ENCODE measurements at places on chromosomes 6 and 20. TPM values are rescaled to one million over a fixed set of nuclear protein-coding genes. Genes with fewer than 3 reads are reported as not detected.
A peak's percentile ranks its signal among the peaks of the same experiment; 100 is the strongest.

DNA sequence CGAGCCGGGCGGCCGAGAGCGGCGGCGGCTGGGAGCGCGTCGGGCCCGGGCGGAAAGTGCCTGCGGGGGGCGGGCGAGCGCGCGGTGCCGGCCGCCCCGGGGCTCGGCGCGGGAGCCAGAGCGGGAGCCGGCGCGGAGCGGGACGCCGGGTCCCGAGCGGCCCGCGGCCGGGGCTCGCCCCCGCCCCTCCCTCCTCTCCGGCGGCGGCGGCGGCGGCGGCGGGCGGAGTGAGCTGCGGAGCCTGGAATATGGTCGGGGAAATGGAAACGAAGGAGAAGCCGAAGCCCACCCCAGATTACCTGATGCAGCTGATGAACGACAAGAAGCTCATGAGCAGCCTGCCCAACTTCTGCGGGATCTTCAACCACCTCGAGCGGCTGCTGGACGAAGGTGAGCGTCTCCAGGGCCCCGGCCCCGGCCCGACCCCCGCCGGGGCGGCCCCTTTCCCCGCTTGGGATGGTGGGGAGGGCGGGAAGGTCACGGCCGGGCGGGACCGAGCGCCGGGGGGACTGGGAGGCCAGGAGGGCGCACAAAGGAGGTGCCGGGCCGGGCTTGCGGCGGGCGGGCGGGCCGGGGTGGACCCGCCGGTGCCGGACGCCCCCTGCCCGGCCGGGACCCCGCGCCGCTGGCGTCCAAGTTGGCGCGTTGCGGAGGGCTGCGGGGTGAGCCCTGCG, 565 bp downstream of the QKI start:
- peaks cover 34% of the 10 kb centered on the region for H3K4me1 ChIP-seq
- peak overlapping the region; percentile 79 for H3K4me3 ChIP-seq
- H3K36me3 ChIP-seq, result peaks cover 4% of the 10 kb centered on the region
- H3K27ac ChIP-seq, result peak overlapping the region; percentile 84
- no peaks in the 10 kb centered on the region for H3K27me3 ChIP-seq

GRCh38 chr6:165515963-165516624, 146.9 kb downstream of the PDE10A start:
- no peak overlapping the region for H3K4me3 ChIP-seq
- H3K4me1 ChIP-seq, result no peaks in the 10 kb centered on the region
- no peak overlapping the region for H3K27ac ChIP-seq

GRCh38 chr6:35072051-35072697, 69.0 kb downstream of the TCP11 start:
- H3K4me1 ChIP-seq, result no peaks in the 10 kb centered on the region
- H3K4me3 ChIP-seq, result no peak overlapping the region
- H3K27me3 ChIP-seq, result no peaks in the 10 kb centered on the region
- H3K27ac ChIP-seq, result no peak overlapping the region
- peaks cover 2% of the 10 kb centered on the region for H3K36me3 ChIP-seq

GRCh38 chr6:149696901-149697300, 21.0 kb downstream of the LATS1 start:
- peaks cover 10% of the 10 kb centered on the region for H3K36me3 ChIP-seq
- H3K27me3 ChIP-seq, result no peaks in the 10 kb centered on the region
- H3K4me1 ChIP-seq, result peaks cover 11% of the 10 kb centered on the region
- no peak overlapping the region for H3K27ac ChIP-seq

DNA sequence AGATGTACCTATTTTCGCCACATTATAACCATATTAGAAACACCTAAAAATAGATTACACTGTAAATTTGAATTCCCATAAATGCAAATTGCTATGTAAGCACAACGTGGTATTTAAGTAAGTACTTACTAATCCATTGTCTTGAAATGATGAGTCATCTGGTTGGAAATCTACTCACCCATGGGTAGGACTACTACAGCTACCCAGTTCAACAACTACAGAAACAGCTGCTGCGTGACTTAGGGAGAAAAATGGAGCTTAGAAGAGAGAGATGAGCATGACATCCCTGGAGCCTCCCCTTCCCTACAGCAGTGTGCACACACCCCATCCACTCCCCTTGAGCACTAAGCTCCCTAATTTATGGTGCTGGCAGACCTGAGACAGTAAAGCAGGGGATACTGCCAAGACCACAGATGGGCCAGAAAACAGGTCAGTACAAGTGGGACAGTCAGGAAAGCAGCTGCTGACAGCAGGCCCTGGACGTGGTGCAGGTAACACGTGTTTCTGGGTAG, 26.9 kb downstream of the RRAGD start:
- no peak for DNase-seq
- H3K4me3 ChIP-seq, result no peak overlapping the region
- peaks cover 7% of the 10 kb centered on the region for H3K4me1 ChIP-seq
- peaks cover 8% of the 10 kb centered on the region for H3K36me3 ChIP-seq
- H3K27me3 ChIP-seq, result no peaks in the 10 kb centered on the region
- no peak overlapping the region for H3K27ac ChIP-seq

DNA sequence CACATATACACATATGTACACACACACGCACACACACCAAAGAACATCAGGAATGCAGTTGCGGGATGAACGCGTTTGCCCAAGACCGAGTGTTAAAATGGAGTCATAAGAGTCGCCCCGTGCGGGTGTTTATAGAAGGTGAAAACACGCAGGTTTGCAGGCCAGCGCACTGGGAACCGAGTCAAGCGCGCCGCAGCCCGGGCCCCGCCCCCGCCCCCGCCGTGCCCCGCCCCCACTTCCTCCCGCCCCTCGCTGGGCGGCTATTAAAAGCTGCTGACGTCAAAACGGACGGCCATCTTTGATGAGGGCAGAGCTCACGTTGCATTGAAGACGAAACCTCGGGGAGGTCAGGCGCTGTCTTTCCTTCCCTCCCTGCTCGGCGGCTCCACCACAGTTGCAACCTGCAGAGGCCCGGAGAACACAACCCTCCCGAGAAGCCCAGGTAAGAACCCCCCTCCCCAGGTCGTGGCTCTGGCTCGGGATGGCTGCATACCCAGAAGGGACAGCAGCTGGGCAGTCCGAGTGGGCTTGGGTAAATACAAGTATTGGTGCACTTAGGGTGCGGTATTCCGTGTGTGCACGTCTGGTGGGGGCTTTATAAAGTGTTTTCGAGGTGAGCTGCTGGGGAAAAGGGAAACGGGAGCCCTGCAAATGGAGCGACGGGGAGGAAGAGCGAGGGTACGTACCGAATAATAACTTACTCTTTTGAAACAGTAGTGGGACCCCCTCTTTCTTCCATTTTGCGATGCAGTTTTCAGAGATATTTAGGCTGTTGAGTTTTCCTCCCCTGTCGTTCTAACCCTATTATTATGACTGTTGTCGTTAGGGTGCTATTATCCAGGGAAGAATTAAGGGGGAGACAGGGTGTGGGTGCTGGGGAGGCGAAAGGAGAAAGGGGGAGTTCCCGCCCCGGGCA, at the start of gene SNAP25:
Gene SNAP25, plus strand, starts transcription at position 295 of the 916 bp plus-strand sequence. CDS start 56,662 bp downstream, outside the sequence.
- DNase-seq, result peak; percentile 52
- H3K4me3 ChIP-seq, result peak within 1 kb of the TSS; percentile 56
- peaks cover 3% of the 10 kb centered on the region for H3K36me3 ChIP-seq
- H3K27ac ChIP-seq, result no peak within 1 kb of the TSS
- peaks cover 13% of the 10 kb centered on the region for H3K4me1 ChIP-seq

DNA sequence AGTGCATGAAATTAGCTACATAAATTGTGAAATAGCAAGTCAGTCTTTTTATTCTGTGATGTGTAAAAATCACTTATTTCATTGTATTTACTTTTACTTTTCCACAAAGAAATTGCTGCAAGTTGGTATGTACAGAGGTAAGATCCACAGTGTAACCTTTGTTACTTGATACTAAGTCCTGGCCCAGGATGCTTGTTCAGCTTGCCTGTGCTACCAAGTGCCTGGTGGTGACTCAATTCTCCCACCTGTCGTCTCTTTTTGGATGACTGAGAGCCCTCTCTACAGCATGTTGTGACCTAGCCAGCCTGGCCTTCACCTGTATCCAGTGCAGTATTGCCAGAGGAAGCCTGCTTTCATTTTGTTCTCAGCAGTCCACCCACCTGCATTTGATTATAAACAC, 54.9 kb downstream of the ANKRD6 start:
- no peak overlapping the region for H3K4me3 ChIP-seq
- no peak overlapping the region for H3K27ac ChIP-seq
- DNase-seq, result no peak
- H3K4me1 ChIP-seq, result no peaks in the 10 kb centered on the region

DNA sequence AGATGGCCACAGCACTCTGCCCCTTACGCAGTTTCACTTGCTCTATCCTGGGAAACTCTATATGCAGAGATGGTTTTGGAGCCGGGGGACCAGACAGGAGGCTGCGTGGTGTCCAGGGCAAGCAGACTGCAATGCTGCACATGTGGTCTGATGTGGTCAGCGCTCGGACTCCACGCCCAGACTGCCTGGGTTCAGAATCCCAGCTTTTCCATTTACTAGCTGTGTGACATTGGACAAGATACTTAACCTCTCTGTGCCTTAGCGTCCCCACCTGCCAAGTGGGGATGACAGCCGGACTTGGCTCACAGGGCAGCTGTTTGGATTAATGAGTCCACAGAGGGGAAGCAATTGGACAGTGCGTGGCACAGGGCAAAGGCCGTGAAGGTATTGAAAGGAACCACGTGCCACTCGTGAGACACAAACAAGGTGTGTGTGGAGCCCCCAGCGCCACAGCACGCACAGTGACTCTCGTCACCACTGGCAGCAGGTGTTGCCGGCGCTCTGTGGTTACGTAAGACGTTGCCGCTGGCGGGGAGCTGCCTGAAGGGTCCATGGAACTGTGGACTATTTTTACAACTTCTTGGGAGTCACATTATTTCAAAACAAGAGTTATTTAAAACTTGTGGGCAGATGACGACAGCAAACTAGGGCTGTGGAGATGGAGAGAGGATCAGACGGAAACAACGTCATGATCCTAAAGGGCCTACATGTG, 201.4 kb downstream of the PREX1 start:
- no peak overlapping the region for H3K4me3 ChIP-seq
- peaks cover 3% of the 10 kb centered on the region for H3K36me3 ChIP-seq

Gene FERMT1
- total RNA-seq, result 0.12 TPM

Gene C20orf202
- total RNA-seq, result not detected

Gene CD83
- 13.8 TPM for total RNA-seq

Gene ZNF311
- total RNA-seq, result 0.57 TPM

Gene NFATC2
- total RNA-seq, result 15.7 TPM

Gene FRK
- total RNA-seq, result not detected

Gene CALHM4
- not detected for total RNA-seq

Gene PEX7
- total RNA-seq, result 6.0 TPM

Gene BPIFB1
- total RNA-seq, result not detected

Gene MMS22L
- 37.4 TPM for total RNA-seq

Measured in activated naive CD4-positive, alpha-beta T cell treated with anti-CD3 and anti-CD28 coated beads for 36 hours (primary cell).